WTC11 (cell line): ENCODE measurements at places on chromosomes 5 and 9. TPM values are rescaled to one million over a fixed set of nuclear protein-coding genes. Genes with fewer than 3 reads are reported as not detected.
A peak's percentile ranks its signal among the peaks of the same experiment; 100 is the strongest.

DNA sequence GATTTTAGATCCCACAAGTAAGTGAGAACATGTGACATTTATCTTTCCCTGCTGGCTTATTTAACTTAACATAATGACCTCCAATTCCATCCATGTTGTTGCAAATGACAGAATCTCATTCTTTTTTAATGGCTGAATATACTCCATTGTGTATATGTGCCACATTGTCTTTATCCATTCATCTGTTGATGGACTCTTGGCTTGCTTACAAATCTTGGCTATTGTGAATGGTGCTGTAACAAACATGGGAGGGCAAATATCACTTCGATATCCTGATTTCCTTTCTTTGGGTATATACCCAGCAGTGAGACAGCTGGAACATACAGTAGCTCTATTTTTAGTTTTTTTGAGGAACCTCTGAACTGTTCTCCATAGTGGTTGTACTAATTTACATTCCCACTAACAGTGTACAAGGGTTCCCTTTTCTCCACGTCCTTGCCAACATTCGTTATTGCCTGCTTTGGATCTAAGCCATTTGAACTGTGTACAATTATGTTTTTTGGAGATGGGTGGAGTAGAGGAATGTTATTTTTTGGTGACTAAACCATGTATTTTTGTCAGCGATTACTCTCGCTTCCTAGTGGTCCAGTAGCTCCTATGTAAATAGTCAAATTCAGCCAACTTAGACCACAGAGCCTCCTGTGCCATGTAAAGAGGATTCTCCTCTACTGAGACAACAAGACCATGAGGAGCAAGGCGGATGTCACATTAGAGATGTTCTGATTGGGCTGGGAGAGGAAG lies 60.6 kb downstream of the TNFSF15 start:
- DNase-seq = no peak
- no peaks in the 10 kb centered on the region for H3K4me1 ChIP-seq
- H3K36me3 ChIP-seq = no peaks in the 10 kb centered on the region
- no peak overlapping the region for H3K27ac ChIP-seq

Gene EDIL3
- total RNA-seq = 48.3 to 53.0 TPM (median 52.3 TPM) in 3 replicates

Gene PCDHB15
- 7.7 to 8.7 TPM (median 8.4 TPM) in 3 replicates for total RNA-seq

DNA sequence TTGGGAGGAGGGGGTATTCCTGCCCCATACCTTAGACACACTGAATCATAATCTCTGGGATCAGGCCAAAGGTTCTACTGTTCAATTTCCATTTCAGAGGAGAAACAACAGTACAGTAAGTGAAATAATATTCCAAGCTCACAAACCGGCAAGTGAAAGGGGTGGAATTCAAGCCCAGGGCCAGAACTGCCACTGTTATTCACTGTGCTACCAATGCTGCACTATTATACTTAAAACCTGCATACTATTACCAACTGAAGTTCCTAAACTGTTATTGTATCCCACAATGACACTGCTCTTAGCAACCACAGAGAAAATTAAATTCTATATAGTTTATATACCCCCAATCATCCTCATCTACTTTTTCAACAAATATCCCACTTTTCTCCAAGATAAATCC lies 24.6 kb downstream of the SSBP2 start:
- H3K36me3 ChIP-seq = no peaks in the 10 kb centered on the region
- peaks cover 21% of the 10 kb centered on the region for H3K4me1 ChIP-seq

- H3K27me3 ChIP-seq = no peaks in the 10 kb centered on the region
- peaks cover 32% of the 10 kb centered on the region for H3K36me3 ChIP-seq
- no peak overlapping the region for H3K4me3 ChIP-seq
- DNase-seq = no peak
Observed at GRCh38 chr5:82765765-82766164, 311.4 kb downstream of the TMEM167A start.

- peaks cover 7% of the 10 kb centered on the region for H3K4me1 ChIP-seq
- H3K27ac ChIP-seq = no peak overlapping the region
- no peaks in the 10 kb centered on the region for H3K27me3 ChIP-seq
- H3K36me3 ChIP-seq = no peaks in the 10 kb centered on the region
- H3K4me3 ChIP-seq = no peak overlapping the region
- no peak for DNase-seq
Observed at GRCh38 chr9:109972026-109972882, 192.3 kb downstream of the PALM2AKAP2 start.

- H3K27me3 ChIP-seq = no peaks in the 10 kb centered on the region; the same call in 1 of the 2 replicates
- H3K27ac ChIP-seq = no peak overlapping the region
- no peak for DNase-seq
- no peak overlapping the region for H3K4me3 ChIP-seq
- no peaks in the 10 kb centered on the region for H3K4me1 ChIP-seq
Observed at GRCh38 chr5:19977099-19977498, 10.9 kb downstream of the CDH18 start.

GRCh38 chr9:6938447-6938846 lies 180.7 kb downstream of the KDM4C start:
- H3K4me3 ChIP-seq = no peak overlapping the region
- H3K36me3 ChIP-seq = peaks cover 9% of the 10 kb centered on the region
- H3K27ac ChIP-seq = no peak overlapping the region
- no peaks in the 10 kb centered on the region for H3K27me3 ChIP-seq

- H3K36me3 ChIP-seq = peaks cover 14% of the 10 kb centered on the region
- no peaks in the 10 kb centered on the region for H3K27me3 ChIP-seq
- H3K4me3 ChIP-seq = no peak overlapping the region
Observed at GRCh38 chr5:133952729-133953567, 15.5 kb downstream of the C5orf15 start.

GRCh38 chr9:22148876-22149637 lies 140.0 kb upstream of the CDKN2B start:
- DNase-seq = no peak
- H3K36me3 ChIP-seq = no peaks in the 10 kb centered on the region
- no peak overlapping the region for H3K4me3 ChIP-seq
- H3K4me1 ChIP-seq = no peaks in the 10 kb centered on the region

DNA sequence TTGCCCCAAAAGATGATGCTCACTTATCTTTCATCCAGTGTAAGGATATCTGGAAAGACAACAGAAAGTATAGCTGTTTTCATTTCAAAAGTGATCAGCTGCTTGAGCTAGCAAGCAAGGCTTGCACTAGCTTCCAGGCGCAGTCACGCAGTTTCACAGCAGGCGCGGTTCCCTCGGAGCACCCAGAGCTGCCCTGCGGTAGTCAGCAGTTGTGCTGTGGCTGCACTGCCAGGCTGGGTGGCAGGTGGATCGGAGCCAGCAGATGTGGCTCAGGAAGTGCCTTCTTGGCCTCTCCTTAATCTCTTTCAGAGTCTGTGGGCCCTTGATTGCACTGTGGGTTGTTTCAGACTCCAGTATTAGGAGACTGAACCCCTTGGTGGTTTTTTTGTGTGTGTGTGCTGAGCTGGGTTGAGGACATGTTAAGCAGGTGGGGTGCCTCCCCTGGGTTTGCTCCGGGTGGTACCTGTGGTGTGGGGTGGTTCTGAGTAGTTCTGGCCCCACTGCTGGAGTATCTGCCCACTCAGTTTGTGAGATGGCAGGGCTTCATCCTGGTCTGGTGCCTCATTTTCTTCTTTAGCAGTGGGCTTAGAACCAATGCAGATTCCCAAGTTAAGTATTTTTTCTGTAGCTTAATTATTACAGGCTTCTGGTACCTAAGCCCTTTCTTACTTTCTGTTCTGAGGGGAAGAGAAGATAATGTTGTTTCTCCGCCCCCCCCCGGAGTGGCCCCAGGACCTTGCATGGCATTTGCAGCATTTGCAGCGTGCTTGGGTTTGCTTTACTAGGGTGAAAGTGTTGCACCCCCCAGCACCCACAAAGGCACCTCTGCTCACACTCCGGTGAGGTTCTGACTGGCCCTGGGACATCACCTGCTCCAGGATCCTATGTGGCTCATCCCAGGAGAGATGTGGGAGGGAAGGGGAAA lies 16.4 kb downstream of the TENT4A start:
- H3K27ac ChIP-seq = no peak overlapping the region
- no peaks in the 10 kb centered on the region for H3K27me3 ChIP-seq
- no peak overlapping the region for H3K4me3 ChIP-seq
- peaks cover 61% of the 10 kb centered on the region for H3K4me1 ChIP-seq

DNA sequence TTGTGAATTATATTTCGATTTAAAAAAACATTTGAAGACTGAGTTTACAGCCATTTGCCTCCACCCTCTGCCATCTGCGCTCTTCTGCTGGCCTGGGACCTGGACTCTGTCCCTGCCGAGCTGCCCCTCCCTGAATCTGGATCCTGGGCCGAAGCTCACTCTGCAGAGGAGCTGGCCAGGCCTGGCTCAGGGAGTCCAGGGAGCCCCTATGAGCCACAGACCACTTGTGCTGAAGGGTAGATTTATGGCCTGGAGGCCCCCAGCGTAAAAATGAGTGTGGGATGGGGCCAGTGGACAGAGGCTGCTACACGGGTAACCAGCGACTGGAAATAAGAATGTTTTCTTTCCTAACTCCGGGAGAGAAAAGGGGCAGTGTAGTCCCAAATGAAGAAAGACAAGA lies 129.8 kb downstream of the FGF18 start:
- no peak for DNase-seq
- no peak overlapping the region for H3K4me3 ChIP-seq
- H3K27ac ChIP-seq = no peak overlapping the region
- peaks cover 2% of the 10 kb centered on the region for H3K36me3 ChIP-seq
- peaks cover 3% of the 10 kb centered on the region for H3K27me3 ChIP-seq

DNA sequence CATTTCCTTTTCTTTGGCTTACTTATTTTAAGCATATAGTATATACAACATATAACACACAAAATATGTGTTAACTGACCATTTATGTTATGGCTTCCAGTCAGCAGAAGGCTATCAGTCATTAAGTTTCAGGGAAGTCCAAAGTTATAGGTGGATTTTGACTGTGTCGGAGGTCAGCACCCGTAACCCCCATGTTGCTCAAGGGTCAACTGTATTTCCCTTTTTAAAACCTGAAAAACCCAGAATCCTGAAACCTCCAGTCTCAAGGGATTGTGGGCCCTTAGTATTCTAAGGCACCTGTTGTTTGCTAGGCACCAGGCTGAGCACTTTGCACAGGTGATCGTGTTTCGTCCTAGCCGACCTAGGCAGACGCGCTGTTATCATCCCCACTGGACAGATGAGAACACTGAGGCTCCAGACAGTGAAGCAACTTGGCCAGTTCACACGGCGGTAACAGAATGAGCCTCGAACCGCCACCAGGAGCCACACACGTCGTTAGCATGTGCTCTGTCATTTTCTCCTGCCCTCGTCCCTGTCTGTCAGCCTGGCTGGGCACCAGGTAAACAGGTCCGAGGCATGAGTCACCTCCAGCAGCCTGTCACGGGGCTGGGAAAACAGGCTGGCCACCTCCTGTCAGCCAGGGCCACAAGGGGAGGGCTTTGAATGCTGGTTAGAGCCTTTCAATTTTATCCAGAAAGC lies 39.9 kb downstream of the DUSP1 start:
- no peak for DNase-seq
- 0 out of 2 replicates have a peak, but pooled peaks cover 2% of the 10 kb centered on the region for H3K4me1 ChIP-seq
- H3K4me3 ChIP-seq = no peak overlapping the region
- H3K27ac ChIP-seq = no peak overlapping the region
- H3K36me3 ChIP-seq = no peaks in the 10 kb centered on the region

Gene SPATA31E1
- 0.04 to 0.07 TPM (median 0.05 TPM) in 3 replicates for total RNA-seq

- H3K36me3 ChIP-seq = peaks cover 38% of the 10 kb centered on the region
- DNase-seq = no peak
- no peak overlapping the region for H3K4me3 ChIP-seq
- peaks cover 8% of the 10 kb centered on the region for H3K4me1 ChIP-seq
- no peaks in the 10 kb centered on the region for H3K27me3 ChIP-seq
Observed at GRCh38 chr5:122022966-122023365, 55.1 kb downstream of the LOX start.

DNA sequence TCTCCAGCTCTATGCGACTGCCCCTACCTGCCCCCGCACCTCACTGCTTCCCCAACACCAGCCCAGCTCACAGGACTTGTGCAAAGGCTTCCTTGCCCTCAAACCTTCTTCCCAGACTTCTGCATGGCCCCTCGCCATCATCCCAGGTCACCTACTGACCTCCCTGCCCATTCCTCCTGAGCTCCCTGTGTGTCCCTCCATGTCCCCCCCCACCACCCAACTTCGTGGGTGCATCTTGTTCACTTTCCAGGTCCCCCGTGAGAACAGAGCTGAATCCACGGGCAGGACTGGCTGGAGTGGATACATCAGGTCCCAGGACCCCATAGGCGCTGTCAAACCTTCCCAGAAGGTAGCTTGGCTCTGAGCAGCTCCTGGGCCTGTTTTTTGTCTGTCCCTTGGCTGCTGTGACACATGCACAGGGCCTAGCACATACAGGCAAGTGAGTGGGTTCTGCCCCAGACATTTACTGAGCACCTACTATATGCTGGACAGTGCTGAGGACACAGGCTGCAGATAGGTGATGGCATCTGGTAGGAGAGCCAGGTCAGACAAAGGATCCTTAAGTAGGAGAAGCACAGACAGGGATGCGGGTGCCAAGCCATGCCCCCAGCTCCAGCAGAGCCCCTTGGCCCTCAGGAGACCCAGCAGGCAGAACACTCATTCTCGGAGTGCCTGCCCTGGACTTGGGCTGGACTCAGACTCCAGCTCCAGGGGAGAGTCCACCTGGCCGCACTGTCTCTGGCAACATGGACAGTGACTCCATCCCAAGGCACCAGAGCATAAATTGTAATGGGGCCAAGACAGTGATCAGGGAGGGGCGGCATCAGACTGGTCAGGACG lies 15.0 kb downstream of the NINJ1 start:
- no peaks in the 10 kb centered on the region for H3K27me3 ChIP-seq
- H3K27ac ChIP-seq = no peak overlapping the region
- peaks cover 19% of the 10 kb centered on the region for H3K4me1 ChIP-seq
- H3K4me3 ChIP-seq = no peak overlapping the region
- DNase-seq = no peak
- H3K36me3 ChIP-seq = peaks cover 2% of the 10 kb centered on the region; the same call in 1 of the 2 replicates

- peak overlapping the region; percentile 22 for H3K4me3 ChIP-seq
- H3K27ac ChIP-seq = peak overlapping the region; percentile 28; the same call in 1 of the 2 replicates
- peaks cover 64% of the 10 kb centered on the region for H3K4me1 ChIP-seq
- peak; percentile 59 for DNase-seq
Observed at GRCh38 chr5:93421468-93421867, 159.6 kb downstream of the NR2F1-AS1 start.

- DNase-seq = no peak
- peaks cover 4% of the 10 kb centered on the region; the same call in 1 of the 2 replicates for H3K27me3 ChIP-seq
- no peak overlapping the region for H3K27ac ChIP-seq
- H3K4me3 ChIP-seq = no peak overlapping the region
Observed at GRCh38 chr9:33097192-33097591, 20.7 kb upstream of the SMU1 start.

- no peaks in the 10 kb centered on the region for H3K27me3 ChIP-seq
- no peak overlapping the region for H3K27ac ChIP-seq
- no peak overlapping the region for H3K4me3 ChIP-seq
- no peaks in the 10 kb centered on the region for H3K36me3 ChIP-seq
- no peaks in the 10 kb centered on the region for H3K4me1 ChIP-seq
Observed at GRCh38 chr5:41193456-41194205, 19.7 kb downstream of the C6 start.

DNA sequence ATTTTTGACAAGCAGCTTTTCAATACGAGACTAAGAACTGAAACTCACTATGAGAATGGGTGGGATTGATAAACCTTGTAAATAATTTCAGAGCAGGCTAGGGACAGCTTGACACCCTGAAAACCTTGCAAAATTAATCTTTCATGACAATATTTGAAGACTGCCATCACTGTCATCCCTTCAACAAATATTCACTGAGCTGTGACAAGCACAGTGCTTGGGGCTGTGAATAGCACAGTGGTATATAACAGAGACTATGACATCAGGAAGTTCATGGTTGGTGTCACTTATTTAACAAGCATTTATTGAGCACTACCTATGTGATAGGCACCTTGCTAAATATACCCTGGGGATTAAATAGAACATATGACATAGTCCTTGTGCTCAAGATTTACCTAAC lies 741.0 kb upstream of the RIOK2 start:
- H3K4me3 ChIP-seq = no peak overlapping the region
- no peak for DNase-seq
- no peaks in the 10 kb centered on the region for H3K36me3 ChIP-seq
- no peak overlapping the region for H3K27ac ChIP-seq
- no peaks in the 10 kb centered on the region for H3K4me1 ChIP-seq
- no peaks in the 10 kb centered on the region for H3K27me3 ChIP-seq

Gene NR5A1
- 0.39 to 0.77 TPM (median 0.60 TPM) in 3 replicates for total RNA-seq
